ENCODE measurements at places on chromosomes 7 and 10.

GRCh38 chr7:93758631-93759030, 131.9 kb downstream of the TFPI2 start:
- DNase-seq: no peak

GRCh38 chr10:36202881-36203280, 560.8 kb upstream of the FZD8 start:
- DNase-seq: no peak

DNA sequence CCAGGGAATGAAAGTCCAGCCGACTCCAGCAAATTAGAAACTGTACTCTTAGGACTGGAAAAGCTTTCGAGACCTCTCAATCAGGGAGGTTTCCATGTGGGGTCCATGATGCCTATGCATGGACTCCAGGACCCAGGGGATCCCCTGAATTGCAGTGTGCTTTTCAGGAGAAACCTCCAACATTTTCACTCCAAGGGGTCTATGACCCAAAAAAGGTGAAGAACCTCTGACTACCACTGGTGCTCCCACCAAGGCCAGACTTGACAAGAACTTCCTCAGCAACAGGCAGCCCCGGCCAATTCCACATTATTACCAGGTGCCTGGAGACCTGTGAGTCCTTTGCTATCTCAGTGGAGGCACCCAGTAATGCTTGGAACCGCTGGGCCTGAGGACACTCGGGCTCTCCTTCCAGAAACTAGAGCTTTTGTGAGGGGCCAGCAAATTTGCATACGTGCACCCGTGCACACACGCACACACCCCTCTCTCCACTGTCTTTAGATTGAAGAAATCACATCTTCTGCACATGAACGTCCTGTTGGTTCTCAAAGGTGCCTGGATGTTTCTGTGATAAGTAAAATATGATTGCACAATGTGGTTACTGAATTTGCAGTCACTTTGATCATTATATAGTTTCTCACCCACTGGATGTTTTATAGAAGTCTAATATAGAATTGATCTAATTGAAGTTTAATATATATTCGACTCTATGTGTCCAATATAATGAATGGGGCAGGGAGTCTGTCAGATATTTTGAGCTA, 54.7 kb downstream of the SYPL1 start:
- DNase-seq: no peak

DNA sequence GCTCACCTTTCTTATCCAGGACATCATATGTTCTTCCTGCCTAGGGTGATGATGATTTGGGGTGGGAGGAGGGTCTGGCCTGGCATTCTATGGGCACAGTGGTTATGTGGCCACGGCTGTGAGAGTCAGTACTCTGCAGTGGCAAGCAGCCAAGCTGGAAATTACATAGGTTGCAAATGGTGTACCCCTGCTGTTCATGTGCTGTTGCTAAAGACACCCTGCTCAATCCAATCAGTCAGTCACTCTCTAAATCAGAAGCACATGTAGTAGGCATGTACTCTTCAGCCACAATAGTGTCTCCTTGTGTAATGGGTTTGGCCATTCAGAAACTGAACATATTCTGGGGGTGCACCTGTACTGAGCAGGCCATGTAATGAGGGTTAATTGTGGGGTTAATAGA, 449.1 kb upstream of the ANKRD30A start:
- no peak for DNase-seq

GRCh38 chr7:123537026-123537642, 2.7 kb upstream of the IQUB start:
- DNase-seq: no peak

DNA sequence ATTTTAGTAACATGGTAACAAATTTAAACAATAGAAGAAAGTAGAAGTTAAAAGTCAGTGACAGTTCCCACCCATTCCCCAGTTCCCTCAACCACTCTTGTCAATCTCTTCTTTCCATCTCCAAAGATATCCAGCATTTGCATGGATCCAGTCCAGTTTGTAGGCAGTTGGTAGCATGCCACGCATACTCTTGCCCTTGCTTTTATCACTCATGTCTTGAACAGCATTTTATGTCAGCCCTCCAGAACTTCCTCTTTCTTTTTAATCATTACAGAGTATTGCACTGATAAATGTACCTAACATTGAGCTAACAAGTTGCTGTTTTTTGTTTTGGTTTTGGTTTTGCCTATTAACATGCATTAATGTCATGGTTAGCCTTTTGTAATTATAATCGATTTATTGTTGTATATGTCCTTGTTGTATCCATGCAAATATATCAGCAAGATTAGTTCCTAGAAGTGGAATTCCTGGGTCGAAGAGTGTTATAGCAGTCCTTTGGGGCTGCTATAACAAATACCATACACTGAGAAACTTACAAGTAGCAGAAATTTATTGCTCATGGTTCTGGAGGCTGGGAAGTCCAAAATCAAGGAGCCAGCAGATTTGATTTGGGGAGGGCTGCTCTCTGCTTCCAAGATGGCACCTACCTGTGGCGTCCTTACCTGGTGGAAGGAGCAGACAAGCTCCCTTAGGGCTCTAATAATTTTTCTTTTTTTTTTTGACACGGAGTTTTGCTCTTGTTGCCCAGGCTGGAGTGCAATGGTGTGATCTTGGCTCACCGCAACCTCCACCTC, 25.7 kb downstream of the CHST3 start:
- DNase-seq: no peak

GRCh38 chr7:42747044-42747443, 164.8 kb downstream of the C7orf25 start:
- no peak for DNase-seq

GRCh38 chr10:3805201-3805790, 20.3 kb upstream of the KLF6 start:
- peak; percentile 57 for DNase-seq

GRCh38 chr10:23238015-23238414, 45.9 kb downstream of the PTF1A start:
- DNase-seq: no peak

DNA sequence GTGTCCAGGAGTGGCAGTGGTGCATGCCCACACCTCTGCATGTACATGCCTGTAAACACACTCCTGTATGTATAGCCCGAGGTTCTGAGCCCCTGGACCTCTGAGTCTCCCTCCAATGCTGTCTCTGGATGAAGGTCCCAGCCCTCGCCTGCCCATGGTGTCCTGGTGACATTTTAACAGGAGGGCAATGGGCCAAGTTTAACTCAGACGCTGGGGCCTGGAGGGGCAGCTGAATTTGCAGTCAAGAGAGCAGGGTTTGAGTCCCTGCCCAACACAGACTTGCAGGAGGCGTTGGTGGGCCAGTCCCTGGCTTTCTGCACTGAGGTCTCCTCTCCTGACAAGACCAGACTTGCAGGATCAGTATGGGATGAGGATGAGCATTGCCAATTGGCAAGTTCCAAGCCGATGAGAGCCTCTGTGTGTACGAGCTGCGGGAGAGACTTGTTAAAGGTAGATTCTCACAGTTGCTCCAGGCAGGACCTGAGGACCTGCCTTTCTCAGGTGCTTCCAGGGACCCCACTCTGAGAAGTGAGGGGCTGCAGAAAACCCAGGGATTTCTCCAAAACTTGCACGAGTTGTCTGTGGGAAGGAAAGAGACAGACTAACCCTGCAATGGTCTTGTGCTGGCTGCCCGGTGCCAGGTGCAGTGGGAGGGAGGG, 141.9 kb downstream of the ELFN1 start:
- DNase-seq: no peak

DNA sequence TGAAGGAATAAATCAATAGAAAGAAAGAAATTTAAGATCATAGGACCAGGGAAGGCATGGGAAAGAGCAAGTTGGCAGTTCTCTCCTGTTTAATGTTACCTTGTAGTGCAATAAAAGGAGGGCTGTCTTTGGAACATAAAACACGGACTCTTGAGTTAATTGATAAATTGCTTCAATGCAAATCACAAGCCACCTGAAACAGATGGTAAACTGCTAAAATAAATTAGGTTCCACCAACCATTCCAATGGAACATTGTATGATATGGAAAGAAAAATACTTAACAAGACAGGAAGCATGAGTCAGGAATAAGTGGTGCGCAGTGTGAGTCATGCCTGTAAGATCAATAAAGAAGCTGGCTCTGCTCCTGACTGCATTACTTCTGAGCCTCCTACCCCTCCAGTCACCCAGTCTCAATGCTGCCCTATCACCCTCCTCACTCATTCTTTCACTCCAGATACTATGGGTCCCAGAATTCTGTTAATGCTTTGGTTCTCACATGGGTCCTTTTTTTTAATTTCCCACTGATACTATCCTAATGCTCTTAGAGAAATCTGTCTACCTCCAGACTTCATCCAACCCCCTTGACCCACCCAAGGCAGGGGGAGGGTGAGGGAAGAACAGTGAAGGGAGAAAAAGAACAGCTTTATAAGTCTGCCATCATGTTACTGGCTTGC, 78.9 kb downstream of the LRRC17 start:
- no peak for DNase-seq

DNA sequence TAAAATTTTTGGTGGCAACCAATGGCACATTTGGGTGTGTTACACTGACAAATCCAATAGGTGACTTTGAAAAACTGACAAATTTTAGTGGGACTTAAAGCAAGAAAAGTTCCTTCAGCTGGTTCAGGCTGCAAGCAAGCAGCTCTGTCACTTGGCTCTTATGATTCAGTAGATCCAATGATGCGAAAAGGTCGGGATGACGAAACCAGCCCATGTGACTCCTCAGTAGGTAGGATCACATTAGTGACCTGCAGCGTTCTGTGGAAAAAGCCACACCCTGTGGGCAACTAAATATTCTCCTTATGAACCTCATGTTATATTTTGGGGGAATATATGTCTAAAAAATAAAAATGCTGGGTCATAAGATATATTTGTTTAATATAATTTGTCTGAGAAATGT, 13.3 kb upstream of the TSGA13 start:
- no peak for DNase-seq

DNA sequence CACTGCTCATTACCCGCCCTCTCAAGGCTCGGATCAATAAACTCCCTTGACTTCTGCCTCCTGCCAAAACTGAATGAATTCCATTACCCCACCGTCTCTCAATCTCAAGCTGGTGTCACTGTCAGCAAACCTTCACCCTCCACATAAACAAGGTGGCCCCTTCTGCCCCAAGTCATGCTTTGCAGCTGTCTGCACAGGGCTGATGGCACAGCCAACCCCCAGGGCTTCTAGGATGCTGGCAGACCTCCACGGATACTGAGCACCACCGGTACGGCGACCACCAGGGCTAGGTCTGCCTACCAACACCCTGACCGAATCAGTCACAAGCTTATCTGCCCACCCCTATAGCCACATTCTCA, 46.1 kb downstream of the PARD3 start:
- no peak for DNase-seq
